Activated B cell treated with CpG ODN at 0.5 μM for 24 hours (primary cell): ENCODE measurements at places on chromosomes 3 and 15. TPM values are rescaled to one million over a fixed set of nuclear protein-coding genes. Genes with fewer than 3 reads are reported as not detected.

The ERICH6 gene
- total RNA-seq = not detected in 2 replicates

- H3K27me3 ChIP-seq = no peaks in the 10 kb centered on the region
- H3K4me3 ChIP-seq = no peak overlapping the region
- peaks cover 31% of the 10 kb centered on the region for H3K36me3 ChIP-seq
- DNase-seq = no peak
Measured at GRCh38 chr15:59654046-59654445, 3.3 kb downstream of the GTF2A2 start.

- H3K4me3 ChIP-seq = no peak overlapping the region
- H3K27ac ChIP-seq = no peak overlapping the region
- DNase-seq = no peak
Measured at GRCh38 chr3:175349168-175349567, 490.0 kb downstream of the NAALADL2 start.

DNA sequence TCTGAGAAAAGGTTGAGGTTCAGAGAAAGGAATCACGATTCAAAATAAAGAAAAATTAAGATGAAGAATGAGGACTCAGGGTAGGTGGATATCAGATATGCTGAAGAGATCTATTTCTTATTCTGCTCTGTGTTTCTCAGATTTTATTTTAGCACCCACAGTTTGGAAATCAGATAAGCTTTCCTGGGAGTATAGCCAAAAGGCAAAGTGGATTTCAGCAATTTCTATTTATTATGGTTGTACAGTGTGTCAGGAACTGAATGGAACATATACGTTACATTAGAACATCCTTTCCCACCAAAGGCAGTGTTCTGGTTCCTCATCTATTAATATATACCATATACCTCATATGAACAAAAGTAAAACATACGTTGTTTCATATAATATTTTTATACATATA, 18.9 kb downstream of the PEX5L start:
- H3K4me3 ChIP-seq = no peak overlapping the region
- H3K36me3 ChIP-seq = no peaks in the 10 kb centered on the region
- H3K4me1 ChIP-seq = no peaks in the 10 kb centered on the region
- no peak overlapping the region for H3K27ac ChIP-seq
- no peaks in the 10 kb centered on the region for H3K27me3 ChIP-seq

DNA sequence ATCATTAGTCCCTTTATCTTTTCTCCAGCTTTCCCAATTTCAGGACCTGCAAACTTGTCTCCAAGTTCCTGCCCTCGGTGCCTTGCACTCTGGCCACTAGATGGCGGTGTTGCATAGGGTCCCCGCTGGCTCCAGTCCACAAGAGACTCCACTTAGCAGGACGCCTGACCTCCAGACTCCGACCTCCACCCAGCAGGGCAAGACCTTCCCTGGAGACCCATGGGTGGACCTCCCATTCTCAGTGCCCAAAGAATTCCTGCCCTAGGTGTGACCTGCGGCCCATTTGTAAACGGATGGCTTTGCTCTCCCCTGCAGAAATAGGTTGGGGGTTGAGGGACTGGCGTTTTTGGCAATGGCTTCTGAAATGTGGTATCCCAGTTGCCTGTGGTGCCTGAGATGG, 82.6 kb downstream of the LSM3 start:
- no peak overlapping the region for H3K4me3 ChIP-seq
- DNase-seq = peak; percentile 67
- no peak overlapping the region for H3K27ac ChIP-seq

- no peak overlapping the region for H3K4me3 ChIP-seq
- H3K4me1 ChIP-seq = no peaks in the 10 kb centered on the region
- no peaks in the 10 kb centered on the region for H3K36me3 ChIP-seq
- H3K27me3 ChIP-seq = peaks cover 3% of the 10 kb centered on the region
Measured at GRCh38 chr3:37538747-37539146, 322.9 kb upstream of the CTDSPL start.

DNA sequence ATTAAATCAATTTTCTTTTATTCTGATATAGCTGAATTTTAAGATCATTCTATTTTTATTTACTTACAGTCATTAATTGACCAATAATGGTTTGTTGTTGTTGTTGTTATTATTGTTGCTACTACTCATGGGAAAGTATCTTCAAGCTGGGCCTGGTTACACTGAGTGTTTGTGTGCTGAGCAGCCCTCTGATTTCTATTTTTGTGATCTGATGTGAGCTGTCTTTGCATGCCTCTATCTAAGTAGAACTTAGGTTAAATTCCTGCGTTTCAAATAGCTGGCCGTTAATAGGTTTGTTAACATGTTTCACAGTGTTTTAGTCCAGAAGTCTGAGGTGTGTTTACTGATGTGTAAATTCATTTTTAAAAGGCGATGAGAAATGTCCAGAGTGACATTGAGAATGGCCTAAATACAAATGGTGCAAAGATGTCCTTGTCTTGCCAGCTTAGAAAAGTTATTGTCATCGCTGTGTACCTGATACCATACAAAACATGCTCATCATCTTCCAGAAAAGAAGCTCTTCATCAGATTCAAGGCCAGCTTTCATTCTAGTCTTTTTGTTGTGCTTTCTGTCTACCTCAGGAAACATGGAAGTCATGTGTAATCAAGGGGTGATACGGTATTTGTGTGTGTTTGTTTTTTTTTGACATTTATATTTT, 15.8 kb downstream of the ARIH2 start:
- H3K36me3 ChIP-seq = peaks cover 67% of the 10 kb centered on the region
- H3K27me3 ChIP-seq = no peaks in the 10 kb centered on the region
- peaks cover 21% of the 10 kb centered on the region for H3K4me1 ChIP-seq

DNA sequence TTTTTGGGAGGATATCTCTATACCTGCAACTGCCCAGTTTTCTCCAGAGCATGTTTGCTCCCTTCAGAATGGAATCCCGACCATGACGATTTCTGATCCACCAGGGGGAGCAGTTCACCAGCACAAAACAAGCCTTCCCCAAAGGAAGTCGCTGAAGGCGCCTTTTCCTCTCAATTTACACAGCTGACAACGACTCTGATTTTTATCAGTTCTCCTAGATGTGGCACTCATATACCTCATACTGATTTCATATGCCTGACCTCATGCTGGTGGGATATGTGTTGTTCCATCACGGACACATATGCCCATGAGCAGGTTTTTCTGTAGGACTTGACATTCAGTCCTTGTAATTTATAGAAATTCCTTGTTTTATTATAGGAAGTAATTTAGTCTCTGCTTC, 1028.2 kb downstream of the MCTP2 start:
- peaks cover 4% of the 10 kb centered on the region for H3K27me3 ChIP-seq
- no peak overlapping the region for H3K4me3 ChIP-seq
- H3K36me3 ChIP-seq = no peaks in the 10 kb centered on the region
- H3K4me1 ChIP-seq = no peaks in the 10 kb centered on the region

DNA sequence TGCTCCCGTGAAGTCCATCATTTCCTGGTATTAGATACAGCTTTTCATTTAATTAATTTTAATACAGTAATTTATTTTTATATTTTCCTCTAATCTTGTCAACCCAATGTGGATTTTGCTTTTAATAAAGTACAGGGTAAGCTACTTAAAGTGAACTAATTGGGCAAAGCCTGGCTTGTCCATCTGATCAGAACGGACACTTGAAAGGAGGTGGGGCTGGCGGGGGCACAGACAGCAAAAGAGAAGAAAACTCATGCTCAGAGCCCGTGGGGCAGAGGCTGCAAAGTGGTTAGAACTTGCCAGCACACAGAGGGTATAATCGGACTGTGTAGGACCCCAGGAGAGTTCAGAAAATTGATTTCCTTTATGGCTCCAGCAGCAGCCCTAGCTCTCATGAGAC, 443.1 kb upstream of the MDFIC2 start:
- H3K4me3 ChIP-seq = no peak overlapping the region
- no peak overlapping the region for H3K27ac ChIP-seq
- no peaks in the 10 kb centered on the region for H3K36me3 ChIP-seq

DNA sequence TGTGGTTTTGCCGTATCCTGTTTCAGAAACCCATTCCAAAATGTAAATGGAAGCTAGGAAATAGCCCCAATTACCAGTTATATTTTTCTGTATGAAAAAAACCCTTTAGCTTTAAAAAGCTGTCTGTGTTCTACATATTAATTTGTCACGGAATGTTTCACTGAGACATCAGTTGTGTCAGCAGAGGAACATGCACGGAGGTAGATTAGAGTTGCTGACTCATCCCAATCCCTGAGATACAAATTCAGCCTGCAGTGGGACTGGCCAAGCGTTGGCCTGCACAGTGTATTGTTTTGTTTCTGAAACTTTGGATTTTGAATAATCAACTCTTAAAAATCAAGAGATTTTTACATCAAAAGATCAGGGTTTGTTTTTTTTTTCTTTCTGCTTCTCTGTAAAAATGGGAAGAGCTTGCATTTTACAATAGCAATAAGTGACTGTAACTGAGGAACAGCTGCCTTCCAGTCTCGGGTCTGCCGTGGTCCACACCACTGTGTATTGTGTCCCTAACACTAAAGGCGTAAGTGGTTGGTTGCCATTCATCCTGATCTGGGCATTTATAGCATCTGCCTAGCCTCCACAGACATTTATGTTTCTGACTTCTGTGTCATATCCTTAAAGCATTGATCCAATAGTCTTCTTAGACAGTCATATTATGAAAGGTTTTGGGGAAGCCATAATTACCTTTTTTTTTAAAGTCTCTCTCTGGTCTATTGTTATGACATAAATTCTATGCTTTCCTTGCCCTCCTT, 218.1 kb downstream of the ADAMTSL3 start:
- no peaks in the 10 kb centered on the region for H3K4me1 ChIP-seq
- H3K27me3 ChIP-seq = no peaks in the 10 kb centered on the region
- no peaks in the 10 kb centered on the region for H3K36me3 ChIP-seq
- no peak overlapping the region for H3K4me3 ChIP-seq

DNA sequence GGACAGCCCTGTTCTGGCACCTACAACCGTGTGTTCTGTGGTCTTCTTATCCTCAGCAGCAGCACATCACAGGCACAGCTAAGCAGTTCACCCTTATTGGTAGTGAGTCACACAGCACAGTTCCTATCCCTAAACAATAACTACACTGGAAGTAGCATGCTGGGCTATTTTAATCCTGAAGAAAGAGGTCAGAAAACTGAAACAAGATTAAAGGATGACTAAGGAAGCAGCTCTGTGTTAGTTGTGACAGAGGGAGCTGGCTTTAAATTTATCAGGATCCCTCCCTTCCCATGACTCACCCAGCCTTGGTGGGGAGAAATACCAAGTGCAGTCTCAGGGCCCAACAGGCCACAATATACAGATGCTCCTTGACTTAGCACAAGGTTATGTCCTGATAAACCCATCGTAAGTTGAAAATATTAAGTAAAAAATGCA, 144.3 kb downstream of the ERC2 start:
- no peak for DNase-seq
- no peaks in the 10 kb centered on the region for H3K27me3 ChIP-seq
- no peak overlapping the region for H3K4me3 ChIP-seq
- no peaks in the 10 kb centered on the region for H3K36me3 ChIP-seq
- H3K4me1 ChIP-seq = peaks cover 31% of the 10 kb centered on the region

DNA sequence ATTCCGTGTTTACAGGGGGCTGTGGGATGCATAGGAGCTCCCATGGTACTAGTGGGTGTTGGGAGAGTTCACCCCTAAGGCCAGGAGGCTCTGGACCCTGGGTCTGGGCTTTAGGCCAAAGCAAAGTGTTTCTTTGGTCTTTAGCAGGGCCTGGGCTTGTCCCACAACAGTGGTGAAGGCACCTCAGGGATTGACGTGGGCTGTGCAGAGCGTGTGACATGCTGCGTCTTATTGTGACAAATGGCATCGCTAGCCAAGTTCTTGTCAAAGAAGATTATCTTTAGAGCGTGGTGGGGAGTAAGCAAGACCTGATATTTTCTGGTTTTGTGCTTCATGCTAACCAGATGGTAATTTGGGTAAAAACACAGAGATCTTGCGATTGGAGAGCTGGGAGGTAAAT, 170.1 kb downstream of the APBA2 start:
- H3K36me3 ChIP-seq = no peaks in the 10 kb centered on the region
- no peak for DNase-seq
- no peaks in the 10 kb centered on the region for H3K4me1 ChIP-seq
- no peaks in the 10 kb centered on the region for H3K27me3 ChIP-seq
- H3K4me3 ChIP-seq = no peak overlapping the region

- H3K4me3 ChIP-seq = no peak overlapping the region
- DNase-seq = no peak
- H3K27ac ChIP-seq = no peak overlapping the region
- H3K27me3 ChIP-seq = peaks cover 1% of the 10 kb centered on the region
- no peaks in the 10 kb centered on the region for H3K4me1 ChIP-seq
Measured at GRCh38 chr3:134056464-134056891, 26.8 kb upstream of the SLCO2A1 start.

- DNase-seq = no peak
- no peaks in the 10 kb centered on the region for H3K27me3 ChIP-seq
Measured at GRCh38 chr3:48919215-48920138, 835 bp downstream of the ARIH2 start.

DNA sequence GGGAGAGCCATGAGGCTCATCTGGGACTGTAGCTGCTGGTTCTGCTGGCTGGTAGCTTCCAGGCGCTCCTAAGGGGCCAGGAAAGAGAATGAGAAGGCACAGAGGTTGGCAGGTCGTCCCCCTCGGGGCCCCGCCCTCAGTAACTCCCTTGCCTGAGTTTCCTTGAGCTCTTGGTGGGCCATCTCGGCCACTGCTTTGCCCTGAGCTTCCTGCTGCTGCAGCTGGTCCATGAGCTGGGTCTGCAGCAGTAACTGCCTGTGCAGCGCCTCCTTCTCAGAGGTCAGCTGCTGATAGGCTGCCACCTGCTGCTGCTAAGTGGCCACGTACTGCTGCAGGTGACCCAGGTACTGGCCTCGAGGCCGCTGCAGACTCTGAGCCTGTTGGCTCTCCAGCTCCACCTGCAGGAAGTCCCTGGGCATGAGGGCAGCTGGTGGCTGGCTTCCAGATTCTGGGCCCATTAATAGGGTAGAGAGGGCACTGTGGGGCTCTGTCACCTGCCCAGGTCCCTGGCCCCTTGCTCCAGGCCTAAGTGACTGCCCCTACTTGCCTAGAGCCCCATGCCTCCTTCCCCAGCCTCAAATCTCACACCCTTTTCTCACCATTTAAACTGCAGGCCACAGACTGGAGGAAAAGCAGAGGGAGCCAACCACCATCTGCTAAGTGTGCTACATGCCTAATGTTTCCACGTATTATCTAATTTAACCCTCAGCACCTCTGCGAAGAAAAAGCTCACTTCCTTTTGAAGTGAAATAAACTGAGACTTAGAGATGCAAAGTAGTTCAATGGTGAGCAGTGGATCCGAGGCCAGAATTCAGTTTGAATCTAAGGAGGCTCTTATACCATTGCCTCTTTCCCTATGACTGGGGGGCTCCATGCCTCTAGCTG, 10.8 kb upstream of the VPS33B start:
- peak; percentile 36 for DNase-seq
- H3K4me1 ChIP-seq = peaks cover 5% of the 10 kb centered on the region
- H3K27me3 ChIP-seq = peaks cover 3% of the 10 kb centered on the region
- H3K4me3 ChIP-seq = no peak overlapping the region

- peaks cover 17% of the 10 kb centered on the region for H3K4me1 ChIP-seq
- no peaks in the 10 kb centered on the region for H3K36me3 ChIP-seq
- no peak for DNase-seq
- peak overlapping the region; percentile 13 for H3K27ac ChIP-seq
- no peaks in the 10 kb centered on the region for H3K27me3 ChIP-seq
- H3K4me3 ChIP-seq = no peak overlapping the region
Measured at GRCh38 chr15:92803852-92804609, 96.1 kb upstream of the CHD2 start.

GRCh38 chr3:150168698-150169097, 198.0 kb upstream of the PFN2 start:
- no peaks in the 10 kb centered on the region for H3K36me3 ChIP-seq
- H3K4me3 ChIP-seq = no peak overlapping the region
- no peaks in the 10 kb centered on the region for H3K4me1 ChIP-seq
- no peak for DNase-seq
- H3K27ac ChIP-seq = no peak overlapping the region
